Temporal lobe (tissue), 4 donors: ENCODE measurements at places on chromosomes 12 and 14. TPM values are rescaled to one million over a fixed set of nuclear protein-coding genes. Genes with fewer than 3 reads are reported as not detected.

Gene PLEK2
- total RNA-seq = not detected

Gene FBRSL1
- total RNA-seq = 43.5 TPM

Gene AICDA
- total RNA-seq = not detected

Gene ANKRD33
- not detected for total RNA-seq

Gene NAA30
- total RNA-seq = 46.2 TPM

Gene OR8S1
- total RNA-seq = not detected

Gene PROX2
- not detected for total RNA-seq

Gene DNAJC22
- total RNA-seq = under 0.01 TPM

Gene LRP1-AS
- total RNA-seq = not detected

Gene GPATCH2L
- 63.7 TPM for total RNA-seq
